ENCODE measurements at places on chromosomes 13 and 19.

DNA sequence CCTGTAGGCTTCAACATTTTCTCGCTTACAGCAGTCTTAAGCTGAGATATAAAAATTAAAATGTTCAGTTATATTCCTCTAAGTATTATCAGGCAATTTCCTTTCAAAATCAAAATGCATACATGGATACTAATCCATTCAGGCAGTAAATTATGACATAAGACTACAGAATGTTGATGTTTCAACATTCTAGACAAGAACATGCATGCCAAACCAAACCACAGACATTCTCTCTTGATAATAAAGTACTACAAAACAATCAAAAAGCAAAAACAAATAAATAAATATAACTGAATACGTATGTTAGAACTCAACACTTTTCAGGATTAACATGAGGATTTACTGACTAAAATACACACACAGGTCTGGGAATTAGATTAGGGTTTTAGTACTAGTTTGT, 7.7 kb downstream of the DIS3 start:
- no peak for DNase-seq

DNA sequence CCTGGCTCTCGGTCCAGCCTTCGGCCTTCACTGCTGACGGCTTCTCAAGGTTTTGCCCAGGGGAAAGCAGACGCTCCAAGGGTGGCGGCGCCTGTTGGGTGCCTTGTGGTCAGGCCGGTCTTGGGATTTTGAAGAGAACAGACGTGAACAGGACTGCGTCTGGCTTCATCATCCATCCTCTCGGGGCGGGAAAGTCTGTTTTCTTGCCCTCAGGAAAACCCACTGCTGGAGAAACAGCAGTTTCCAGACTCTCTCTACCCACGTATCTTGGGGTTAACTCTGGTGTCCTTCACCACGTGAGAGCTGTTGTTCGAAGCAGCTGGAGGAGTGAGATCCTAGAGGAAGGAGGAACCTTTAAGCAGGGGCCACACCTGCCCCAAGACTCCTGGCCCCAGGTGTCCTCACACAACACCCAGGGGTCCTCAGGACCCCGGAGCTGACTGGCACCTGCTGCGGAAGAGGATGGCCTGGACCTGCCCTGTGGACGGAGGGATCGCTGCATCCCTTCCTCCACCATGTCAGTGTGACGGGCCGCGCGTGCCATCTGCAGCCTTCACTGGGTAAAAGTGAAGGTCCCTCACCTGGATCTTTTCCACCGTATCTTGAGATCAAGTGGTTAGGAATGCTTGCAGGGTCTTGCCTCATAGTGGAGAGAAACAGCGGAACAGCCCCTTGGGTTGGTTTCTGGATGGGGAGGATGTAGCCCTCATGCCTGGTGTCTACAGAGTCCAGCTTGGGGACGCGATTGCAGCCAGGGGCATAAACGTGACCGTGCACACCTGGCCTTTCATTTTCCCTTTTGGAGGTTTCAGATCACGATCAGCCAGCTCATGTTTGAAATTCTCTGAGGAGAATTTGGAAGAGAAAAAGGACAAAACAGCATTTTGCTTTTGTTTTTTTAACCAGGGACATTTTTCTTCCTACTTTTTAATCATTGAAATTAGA, 69.5 kb upstream of the MCF2L start:
- DNase-seq, result no peak

DNA sequence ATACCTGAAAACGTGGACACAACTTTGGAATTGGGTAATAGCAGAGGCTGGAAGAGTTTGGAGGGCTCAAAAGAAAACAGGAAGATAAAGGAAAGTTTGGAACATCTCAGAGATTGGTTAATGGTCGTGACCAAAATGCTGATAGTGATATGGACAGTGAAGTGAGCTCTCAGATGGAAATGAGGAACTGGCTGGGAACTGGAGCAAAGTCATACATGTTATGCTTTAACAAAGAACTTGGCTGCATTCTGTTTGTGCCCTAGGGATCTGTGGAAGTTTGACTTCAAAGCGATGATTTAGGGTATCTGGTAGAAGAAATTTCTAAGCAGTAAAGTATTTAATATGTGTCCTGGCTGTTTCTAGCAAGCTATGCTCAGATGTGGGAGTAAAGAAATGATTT, 136.2 kb downstream of the DNAJC3 start:
- no peak for DNase-seq

GRCh38 chr13:42762251-42762650, 19.1 kb upstream of the FAM216B start:
- DNase-seq, result peak; percentile 90

DNA sequence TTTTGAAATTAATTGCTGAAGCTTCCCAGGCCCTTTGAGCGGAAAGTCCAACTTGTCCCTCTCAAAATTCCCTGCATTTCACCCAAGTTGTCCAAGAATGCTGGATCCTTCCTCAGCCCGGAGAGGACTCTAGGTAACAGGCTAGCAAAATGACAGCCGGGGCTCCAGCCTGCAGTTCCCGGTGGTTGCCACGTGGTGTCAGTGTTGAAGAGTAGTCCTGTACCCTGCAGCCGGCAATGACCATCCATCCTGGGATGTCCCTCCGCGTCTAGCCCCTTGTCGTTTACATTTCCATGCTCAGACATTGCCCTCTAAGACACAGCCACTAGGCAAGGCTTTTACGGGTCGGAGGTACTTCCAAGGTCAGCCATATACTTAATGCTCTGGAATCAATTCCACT, 31.4 kb upstream of the MTIF3 start:
- peak; percentile 45 for DNase-seq

GRCh38 chr19:1451916-1452801, 2.2 kb downstream of the APC2 start:
- no peak for DNase-seq

DNA sequence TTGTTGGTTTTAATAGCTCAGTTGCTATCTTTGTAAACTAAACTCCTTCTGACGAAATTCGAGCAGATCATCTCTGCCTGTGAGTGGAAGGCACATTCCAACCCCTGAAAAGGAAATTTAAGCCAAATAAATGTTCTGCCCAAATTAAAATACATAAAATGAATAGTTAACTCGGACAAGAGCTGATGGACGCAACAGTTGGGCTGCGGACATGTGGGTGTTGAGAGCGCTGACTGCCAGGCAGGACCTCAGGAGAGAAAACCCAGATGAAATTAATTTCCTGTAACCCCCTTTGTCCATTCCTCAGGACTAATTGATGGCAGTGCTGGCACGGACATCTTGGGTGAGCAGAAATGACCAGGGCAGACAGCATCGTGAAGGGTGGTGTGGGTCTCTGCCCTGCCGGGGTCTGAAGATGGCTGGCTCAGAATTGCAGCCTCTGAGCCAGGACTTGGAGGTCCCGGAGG, 86.5 kb downstream of the TSHZ3 start:
- no peak for DNase-seq

- no peak for DNase-seq
These were observed 11.8 kb downstream of the IL17D start for GRCh38 chr13:20715330-20715712.

- no peak for DNase-seq
These were observed 10.6 kb downstream of the VASP start for GRCh38 chr19:45517641-45518468.

GRCh38 chr19:7705387-7706187, 3.7 kb upstream of the FCER2 start:
- DNase-seq, result no peak

- no peak for DNase-seq
These were observed 85.3 kb upstream of the FRY start for GRCh38 chr13:31946091-31946770.

DNA sequence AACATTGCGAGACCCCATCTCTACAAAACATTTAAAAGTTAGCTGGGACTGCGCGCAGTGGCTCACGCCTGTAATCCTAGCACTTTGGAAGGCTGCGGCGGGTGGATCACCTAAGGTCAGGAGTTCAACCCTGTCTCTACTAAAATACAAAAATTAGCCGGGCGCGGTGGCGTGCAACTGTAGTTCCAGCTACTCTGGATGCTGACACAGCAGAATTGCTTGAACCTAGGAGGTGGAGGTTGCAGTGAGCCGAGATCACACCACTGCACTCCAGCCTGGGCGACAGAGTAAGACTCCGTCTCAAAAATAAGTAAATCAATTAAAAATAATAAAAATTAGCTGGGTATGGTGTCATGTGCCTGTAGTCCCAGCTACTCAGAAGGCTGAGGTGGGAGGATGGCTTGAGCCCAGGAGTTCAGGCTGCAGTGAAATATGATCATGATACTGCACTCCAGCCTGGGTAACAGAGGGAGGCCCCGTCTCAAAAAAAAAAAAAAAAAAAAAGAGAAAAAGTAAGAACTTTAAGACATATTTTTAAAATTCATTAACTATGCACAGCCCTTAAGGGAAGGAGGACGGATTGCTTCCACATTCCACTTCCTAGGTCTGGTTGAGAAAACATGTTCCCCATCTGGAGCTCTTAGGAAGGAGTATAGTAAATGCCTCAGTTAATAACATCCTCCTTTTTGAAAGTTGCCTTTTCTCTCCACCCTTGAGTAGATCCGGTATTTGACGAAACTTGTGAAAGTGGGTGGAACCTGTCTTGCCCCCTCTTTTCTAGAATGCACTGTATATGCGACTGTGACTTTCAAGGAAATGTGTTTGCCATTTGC, 26.1 kb downstream of the EXOC3L2 start:
- DNase-seq, result no peak

GRCh38 chr19:55275851-55276719, 3.8 kb downstream of the HSPBP1 start:
- no peak for DNase-seq

DNA sequence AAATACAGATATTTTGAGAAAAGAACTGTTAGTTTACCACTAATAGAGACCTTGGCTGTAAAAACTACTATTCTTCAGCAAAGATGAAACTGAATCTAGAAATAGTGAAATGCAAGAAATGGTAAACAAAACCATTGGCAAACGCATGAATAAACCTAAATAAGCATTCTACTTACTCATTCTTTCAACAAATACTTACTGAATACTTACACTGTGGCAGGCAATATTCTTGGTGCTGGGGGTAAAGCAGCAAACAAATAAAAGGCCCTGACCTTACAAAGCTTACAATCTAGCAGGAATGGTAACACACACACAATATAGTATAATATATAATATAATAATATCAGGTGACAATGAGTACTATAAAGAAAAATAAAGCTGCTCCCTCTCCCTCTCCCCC, 38.7 kb downstream of the KATNAL1 start:
- peak; percentile 20 for DNase-seq

Data from SJSA1 (cell line).